ENCODE measurements at places on chromosomes 11 and 22. TPM values are rescaled to one million over a fixed set of nuclear protein-coding genes. Genes with fewer than 3 reads are reported as not detected.

The DERL3 gene
- total RNA-seq: 0.52 TPM

The RFPL2 gene
- 0.16 TPM for total RNA-seq

The ISX gene
- total RNA-seq: not detected

The OR51V1 gene
- not detected for total RNA-seq

The RIBC2 gene
- total RNA-seq: 2.1 TPM

The DCPS gene
- 19.5 TPM for total RNA-seq

The SLC7A4 gene
- total RNA-seq: not detected

The SYTL2 gene
- 12.7 TPM for total RNA-seq

The YAP1 gene
- 53.4 TPM for total RNA-seq

The MMP13 gene
- total RNA-seq: not detected

The SUSD2 gene
- total RNA-seq: 62.5 TPM

The SOX6 gene
- not detected for total RNA-seq

The SLC25A45 gene
- total RNA-seq: 13.3 TPM

The PATE4 gene
- not detected for total RNA-seq

The HIPK3 gene
- total RNA-seq: 20.3 TPM

The MAJIN gene
- not detected for total RNA-seq

The SMIM38 gene
- not detected for total RNA-seq

The TMA7B gene
- not detected for total RNA-seq

The RASSF10 gene
- 2.1 TPM for total RNA-seq

The FKBP2 gene
- 130 TPM for total RNA-seq

The STK33 gene
- 4.2 TPM for total RNA-seq

The MS4A6A gene
- not detected for total RNA-seq

The SAA4 gene
- total RNA-seq: not detected

The HBG2 gene
- not detected for total RNA-seq

The DMC1 gene
- 1.9 TPM for total RNA-seq
